Esophagus muscularis mucosa (tissue), 4 donors: ENCODE measurements at places on chromosomes 16 and 17.

GRCh38 chr16:20268409-20268808 lies 58.9 kb downstream of the GP2 start:
- DNase-seq, result no peak

GRCh38 chr17:45861165-45861564 lies 16.5 kb downstream of the SPPL2C start:
- no peak for DNase-seq

DNA sequence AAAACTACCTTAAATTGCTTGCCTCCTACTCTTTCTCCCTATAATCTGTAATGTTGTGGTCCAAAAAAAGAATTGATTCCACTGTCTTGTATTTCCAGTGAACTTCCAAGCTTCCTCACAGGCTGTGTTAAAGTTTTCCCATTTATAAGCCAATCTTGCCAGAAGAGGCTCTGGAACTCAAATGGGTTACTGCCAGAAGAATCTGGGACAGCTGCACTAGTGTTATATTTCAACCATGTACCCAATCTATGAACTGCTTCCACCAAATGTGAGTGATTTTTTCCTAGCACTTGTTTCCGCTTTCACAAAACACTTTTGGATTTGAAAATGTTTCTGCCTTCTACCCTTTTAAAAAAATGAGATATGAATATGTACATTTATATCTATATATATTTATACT lies 1.8 kb downstream of the CCDC43 start:
- DNase-seq, result no peak

DNA sequence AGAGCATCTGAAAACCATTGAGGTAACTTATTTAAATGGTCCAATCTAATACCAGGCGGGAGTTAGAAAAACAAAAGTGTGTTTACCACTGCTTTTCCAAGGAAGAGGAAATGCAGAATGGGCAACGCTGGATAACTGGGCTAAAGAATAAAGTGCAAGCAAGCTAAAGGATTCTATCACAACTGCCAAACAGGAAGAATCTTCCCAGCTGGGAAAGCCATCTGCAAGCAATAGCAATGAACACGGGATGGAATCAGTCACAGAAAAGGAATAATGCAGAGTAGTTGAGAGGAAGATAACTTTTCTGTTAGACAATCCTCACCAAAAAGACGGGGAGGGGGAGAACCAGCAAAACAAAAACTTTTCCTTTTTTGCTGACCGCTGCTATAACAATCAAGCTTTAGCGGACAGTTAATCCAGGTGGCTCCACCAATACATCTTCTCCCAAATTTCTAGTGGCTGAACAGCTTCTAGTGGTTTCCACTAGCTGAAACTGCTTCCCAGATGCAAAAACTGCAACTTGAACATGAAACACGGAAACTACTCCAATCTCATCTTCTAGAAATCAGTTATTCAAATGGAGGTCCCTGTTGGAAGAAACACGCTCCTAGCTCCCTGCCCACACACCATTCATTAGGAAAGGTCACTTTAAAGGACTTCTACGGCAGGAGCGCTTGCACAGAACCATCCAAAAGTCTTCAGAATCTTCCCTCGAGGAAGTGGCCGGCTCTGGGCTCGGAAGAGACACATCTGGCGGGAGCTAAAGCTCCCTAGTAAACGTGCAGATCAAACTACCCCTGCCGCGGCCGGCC lies 929 bp downstream of the TMEM11 start:
- DNase-seq, result no peak

DNA sequence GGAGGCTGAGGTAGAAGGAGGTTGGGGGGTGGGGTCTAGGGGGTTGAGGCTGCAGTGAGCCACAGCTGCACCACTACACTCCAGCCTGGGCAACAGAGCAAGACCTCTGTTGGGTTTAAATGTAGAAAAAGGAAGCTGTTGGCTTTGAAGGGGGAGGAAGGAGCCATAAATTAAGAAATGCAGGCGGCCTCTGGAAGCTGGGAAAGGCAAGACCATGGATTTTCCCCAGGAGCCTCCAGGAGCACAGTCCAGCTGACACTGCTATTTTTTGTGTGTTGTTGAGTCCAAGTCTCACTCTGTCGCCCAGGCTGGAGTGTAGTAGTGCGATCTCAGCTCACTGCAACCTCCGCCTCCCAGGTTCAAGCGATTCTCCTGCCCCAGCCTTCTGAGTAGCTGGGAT lies 15.9 kb downstream of the LITAF start:
- DNase-seq, result no peak

DNA sequence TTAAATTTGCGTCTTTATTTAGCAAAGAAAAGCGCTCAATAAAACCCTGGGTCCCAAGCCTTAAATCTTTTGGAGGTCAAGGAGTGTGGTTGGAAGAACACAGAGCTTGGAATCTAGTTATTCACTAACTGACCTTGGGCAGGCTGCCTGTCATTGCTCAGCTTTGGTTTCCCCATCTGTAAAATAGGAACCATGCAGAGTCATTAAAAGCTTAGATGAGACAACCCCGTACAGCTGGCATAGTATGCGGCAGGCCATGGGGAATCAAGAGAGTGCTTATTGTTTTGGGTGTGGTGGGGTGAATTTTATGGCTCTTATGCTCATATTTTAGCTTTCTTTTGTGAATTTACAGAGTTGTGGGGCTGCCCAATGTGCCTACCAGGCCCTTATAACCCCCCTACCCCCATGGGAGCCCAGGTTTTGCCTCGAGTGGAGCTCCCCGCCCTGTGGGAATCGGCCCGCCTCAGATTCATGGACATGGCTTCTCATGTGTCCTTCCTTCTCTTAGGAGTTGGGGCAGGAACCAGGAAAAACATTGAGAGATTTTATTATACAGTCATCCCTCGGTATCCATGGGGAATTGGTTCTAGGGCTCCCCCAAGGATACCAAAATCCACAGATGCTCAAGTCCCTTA lies 113.5 kb downstream of the CLEC16A start:
- no peak for DNase-seq

DNA sequence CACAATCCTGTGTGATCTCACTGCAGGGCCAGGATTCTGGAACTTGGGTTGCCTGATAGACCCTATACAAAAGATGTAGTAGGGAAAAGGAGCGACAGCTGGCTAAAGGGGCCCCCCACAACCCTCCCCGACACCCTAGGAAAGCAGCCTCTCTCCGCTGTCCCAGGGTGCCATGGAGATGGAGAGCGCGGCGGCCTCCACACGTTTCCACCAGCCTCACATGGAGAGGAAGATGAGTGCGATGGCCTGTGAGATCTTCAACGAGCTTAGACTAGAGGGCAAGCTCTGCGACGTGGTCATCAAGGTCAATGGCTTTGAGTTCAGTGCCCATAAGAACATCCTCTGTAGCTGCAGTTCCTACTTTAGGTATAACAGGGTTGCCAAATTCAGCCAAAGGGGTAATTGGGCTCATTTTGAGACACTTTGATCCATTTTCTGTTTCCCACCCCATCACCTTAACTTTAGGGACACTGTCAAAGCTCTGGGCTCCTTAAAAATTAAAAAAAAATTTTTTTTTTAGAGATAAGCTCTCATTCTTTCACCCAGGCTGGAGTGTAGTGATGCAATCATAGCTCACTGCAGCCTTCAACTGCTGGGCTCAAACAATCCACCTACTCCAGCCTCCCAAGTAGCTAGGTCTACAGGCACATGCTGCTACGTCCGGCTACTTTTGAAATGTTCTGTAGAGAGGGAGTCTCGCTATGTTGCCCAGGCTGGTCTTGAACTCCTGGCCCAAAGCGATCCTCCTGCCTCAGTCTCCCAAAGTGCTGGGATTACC lies at the start of gene KLHL10:
Gene KLHL10, plus strand, starts transcription at position 65 of the 778 bp plus-strand sequence. Its CDS starts 108 bp downstream, at position 173.
- DNase-seq, result no peak

DNA sequence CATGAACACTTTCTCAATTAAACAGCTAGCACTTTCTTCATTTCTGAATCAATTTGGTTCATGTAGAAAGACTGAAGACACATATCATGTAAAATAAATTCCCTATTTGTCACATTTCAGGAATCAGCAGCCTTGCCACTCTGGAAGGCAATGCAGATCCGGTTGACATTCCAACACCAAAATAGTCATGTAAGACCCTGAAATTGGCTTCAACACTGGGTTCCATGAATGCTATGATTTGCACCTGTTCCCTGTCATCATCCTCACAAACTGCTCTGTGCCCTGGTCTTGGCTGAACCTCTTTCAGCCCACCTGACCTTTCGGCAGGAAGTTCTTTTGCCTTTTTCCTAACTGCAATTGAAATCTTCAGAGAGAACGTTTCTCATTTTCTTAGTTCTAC lies 156.9 kb downstream of the CDH8 start:
- no peak for DNase-seq

DNA sequence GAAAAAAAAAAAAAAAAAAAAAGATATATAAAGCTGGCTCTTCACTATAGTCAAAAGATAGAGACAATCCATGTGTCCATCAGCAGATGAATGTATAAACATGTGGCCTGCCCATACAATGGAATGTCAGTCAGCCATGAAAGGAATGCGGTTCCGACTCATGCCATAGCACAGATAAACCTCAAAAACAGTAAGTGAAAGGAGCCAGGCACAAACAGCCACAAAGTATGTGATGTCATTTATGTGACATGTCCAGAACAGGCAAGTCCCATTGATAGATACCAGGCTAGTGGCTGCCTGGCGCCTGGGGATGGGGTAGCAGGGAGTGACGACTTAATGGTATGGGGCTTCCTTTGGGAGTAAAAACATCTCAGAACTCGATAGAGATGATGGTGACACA lies 155.7 kb downstream of the CMIP start:
- DNase-seq, result no peak

DNA sequence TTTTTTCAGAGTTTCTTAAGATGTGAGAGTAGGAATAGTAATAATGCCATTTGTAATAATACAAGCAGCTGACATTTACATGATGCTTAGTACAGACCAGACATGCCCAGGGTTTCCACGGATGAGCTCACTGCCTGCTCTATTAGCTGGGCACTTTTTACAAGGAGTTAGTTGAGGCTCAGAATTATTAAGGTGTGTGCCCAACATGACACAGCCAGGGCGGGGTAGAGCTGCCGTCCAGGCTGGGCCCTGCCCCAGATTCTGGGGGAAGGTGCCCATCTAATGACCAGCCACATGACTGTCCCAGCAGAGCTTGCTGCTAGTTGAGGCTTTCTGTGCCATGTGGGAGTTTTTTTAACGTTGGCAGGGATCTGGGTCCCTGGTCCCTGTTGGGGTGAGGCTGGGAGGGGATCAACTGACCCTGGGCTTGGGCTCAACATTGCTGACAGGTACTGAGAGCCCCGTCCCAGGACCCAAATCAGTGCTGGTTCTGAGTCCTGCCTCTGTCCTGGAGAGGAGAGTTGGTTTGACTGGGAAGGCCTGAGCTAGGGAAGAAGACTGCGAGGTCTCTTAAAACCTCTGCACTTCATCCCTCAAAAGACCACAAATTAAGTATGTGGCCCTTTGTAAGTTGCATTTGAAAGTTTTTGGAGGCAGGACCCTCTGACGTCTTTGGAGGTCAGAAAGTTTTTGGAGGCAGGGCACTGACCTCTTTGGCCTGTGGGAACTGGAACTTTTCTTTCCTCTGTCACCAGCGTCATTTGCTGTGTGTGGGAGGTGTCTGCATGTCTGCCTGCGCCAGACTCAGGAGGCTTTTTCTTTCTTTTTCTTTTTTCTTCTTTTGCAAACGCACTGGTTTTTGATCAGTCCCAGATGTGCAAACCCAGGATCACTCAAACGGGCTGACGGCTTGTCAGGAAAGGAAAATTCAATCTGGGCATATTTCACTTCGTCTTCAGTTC lies 2.2 kb downstream of the CRISPLD2 start:
- no peak for DNase-seq

DNA sequence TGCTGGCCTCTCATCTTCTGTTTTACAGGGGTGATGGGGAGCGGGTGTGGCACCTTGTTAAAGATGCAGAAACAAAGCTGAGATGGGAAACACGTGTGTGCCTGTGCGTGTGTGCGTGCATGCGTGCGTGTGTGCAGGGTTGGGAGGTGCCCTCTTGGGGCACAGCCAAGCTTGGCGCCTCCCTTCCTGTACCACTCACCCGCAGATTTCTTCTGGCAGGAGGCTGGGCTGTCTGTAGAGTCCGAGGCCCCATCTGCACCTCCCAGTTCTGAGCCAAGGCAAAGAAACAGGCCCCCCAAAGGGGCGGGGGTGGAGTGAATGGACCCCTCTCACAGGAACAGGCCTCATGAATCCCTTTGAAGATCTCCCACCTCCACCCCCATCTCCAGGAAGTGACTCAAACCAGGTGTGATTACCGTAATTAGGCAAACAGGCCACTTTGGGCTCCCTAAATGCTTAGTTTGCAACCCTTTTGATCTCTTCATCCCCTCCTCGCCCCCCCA lies 20.9 kb downstream of the TNS4 start:
- DNase-seq, result no peak

DNA sequence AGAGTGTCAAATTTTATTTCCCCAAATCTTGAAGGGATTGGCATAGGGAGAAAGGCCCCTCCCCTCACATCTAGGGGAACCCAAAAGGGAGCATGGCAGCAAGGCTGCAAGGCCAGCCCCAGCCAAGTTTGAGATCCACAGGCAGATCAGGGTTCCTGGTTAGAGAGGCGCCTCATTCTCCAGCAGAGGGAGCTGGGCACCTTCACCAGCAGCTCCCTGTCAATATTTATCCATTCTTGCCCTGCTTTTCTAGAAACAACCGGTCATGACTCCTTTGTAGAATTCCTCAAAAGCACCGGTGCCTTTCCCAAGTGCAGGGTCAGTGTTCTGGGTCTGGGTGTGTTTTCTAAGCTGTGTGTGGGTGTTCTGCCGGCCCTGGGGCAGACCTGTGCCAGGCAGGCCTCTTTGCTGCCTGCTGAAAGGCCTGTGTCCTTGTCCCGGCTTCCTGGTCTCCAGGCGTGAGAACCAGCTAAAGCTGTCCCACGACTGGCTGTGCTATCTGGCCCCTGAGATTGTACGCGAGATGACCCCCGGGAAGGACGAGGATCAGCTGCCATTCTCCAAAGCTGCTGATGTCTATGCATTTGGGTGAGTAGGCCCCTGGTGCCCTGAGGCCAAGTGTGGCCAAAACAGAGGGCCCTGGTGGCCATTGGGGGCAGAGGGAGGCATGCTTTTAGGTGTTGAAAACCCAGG lies 21.2 kb upstream of the LGALS9 start:
- DNase-seq, result no peak

- no peak for DNase-seq
Measured at GRCh38 chr16:21194771-21195301, 16.5 kb downstream of the ZP2 start.

- no peak for DNase-seq
Measured at GRCh38 chr16:75578725-75579124, 12.5 kb downstream of the GABARAPL2 start.

DNA sequence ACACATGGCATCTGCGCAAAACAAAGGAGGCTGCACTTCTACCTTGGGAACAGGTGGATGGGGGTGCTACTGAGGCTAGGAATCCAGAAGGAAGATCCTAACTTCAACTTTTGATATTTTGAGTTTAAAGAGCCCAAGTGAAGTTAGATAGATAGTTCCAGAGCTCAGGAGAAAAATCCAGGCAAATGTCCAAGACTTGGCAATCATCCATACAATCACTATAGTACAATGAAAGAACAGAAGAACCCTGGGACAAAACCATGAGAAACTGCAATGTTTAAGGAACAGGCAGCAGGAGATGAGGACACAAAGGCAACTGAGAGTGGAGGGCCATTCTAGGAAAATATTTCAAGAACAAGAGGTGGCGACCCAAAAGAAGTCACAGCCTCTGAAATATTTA lies 12.4 kb downstream of the CDYL2 start:
- DNase-seq, result no peak

- DNase-seq, result no peak
Measured at GRCh38 chr17:50134206-50135110, 4.5 kb upstream of the SAMD14 start.
